ENCODE measurements at places on chromosomes 6 and 20.

- DNase-seq = peak; percentile 80
These were observed 232.6 kb downstream of the TMEM242 start for GRCh38 chr6:157090736-157091135.

DNA sequence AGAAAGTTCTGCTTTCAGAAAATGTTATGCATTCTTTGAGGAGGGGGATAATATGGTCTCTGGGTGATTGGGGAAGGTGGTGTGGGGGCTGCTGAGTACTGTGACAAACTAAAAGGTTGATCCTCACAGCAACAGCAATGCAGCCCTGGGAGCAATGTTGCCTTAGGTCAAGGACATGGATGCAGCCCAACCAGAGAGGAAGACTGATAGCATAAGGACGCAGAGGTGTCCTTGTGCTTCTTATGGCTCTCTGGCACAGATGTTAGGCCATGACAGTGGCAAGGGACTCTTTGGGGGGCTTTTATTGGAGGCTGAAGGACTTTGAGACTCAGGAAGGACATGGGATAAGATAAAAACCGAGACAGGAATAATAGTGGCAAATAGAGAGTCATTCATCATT, 186.2 kb upstream of the PHACTR1 start:
- no peak for DNase-seq

GRCh38 chr20:45969712-45970634, 2.0 kb downstream of the ZNF335 start:
- DNase-seq = peak; percentile 81

DNA sequence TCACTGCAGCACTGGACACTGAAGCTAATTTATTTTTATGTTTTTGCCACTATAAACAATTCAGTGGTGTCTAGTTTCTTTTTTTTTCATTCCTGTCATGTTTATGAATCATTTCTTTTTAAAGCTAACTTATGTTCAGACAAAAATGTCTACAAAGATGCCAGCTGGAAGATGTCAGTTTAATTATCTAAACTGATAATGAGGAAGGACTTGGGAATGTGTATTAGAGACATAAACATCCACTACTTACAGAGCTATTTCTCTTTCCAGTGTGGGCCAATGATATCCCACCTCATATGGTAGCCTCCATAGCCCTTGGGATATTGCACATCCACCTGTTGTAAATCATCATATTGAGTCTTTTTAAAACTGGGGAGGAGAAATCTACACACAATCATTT, 132.1 kb upstream of the FAM184A start:
- DNase-seq = no peak

- no peak for DNase-seq
These were observed 8.3 kb downstream of the HSF2 start for GRCh38 chr6:122407712-122408111.

GRCh38 chr6:158131926-158132325, 36.1 kb downstream of the SERAC1 start:
- DNase-seq = no peak

GRCh38 chr6:151811081-151811480, 3.6 kb downstream of the ESR1 start:
- no peak for DNase-seq

DNA sequence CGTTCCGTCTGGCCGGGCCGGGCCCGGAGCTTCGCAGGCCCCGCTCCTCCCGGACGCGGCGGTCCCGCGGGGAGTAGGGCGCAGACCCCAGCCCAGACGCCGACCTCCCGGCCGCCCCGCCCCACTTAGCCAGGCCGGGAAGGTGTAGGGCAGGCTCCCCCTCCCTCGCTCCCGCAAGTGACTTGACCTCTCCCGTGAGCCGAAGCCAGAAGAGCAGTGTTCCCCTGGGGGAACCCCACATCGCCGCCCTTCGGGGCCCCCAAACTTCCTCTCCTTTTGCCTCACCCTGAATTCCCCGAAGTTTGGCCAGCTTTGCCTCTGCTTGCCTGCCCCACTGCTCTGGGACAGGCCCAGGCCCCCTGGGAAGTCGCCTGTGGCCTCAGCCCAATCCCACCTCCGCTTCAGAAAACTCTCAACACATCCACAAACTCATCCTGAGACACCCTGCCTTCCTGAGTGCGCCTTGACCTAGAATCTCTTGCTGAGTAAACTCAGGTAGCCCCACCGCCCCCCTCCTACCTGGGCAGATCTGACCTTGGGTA, 524 bp upstream of the NOL4L start:
- peak; percentile 74 for DNase-seq

DNA sequence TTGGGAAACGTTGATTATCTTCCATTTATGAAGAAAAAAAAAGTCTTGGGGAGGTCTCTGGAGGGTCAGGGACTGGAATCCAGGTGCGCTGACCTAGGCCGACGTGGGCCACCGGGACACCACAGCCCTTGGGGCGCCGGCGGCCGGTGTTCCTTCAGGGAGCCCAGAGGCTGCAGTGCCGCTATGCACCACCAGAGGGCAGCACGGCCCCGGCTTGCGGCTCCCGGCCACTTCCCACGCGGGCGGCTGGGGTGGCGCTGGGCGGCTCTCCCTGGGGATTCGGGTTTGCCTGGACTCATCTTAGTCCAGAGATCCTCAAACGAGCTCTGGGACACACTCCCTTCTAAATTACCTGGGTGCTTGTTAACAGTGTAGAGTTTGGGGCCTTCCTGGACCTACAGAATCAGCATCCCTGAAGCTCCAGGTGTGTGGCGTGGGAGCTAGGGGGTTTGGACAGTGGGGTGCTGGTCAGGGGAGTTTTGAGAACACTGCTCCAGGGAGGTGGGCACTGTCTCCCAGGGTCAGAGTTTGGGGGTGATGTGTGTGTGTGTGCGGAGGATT, 23.0 kb upstream of the GTSF1L start:
- peak; percentile 95 for DNase-seq

DNA sequence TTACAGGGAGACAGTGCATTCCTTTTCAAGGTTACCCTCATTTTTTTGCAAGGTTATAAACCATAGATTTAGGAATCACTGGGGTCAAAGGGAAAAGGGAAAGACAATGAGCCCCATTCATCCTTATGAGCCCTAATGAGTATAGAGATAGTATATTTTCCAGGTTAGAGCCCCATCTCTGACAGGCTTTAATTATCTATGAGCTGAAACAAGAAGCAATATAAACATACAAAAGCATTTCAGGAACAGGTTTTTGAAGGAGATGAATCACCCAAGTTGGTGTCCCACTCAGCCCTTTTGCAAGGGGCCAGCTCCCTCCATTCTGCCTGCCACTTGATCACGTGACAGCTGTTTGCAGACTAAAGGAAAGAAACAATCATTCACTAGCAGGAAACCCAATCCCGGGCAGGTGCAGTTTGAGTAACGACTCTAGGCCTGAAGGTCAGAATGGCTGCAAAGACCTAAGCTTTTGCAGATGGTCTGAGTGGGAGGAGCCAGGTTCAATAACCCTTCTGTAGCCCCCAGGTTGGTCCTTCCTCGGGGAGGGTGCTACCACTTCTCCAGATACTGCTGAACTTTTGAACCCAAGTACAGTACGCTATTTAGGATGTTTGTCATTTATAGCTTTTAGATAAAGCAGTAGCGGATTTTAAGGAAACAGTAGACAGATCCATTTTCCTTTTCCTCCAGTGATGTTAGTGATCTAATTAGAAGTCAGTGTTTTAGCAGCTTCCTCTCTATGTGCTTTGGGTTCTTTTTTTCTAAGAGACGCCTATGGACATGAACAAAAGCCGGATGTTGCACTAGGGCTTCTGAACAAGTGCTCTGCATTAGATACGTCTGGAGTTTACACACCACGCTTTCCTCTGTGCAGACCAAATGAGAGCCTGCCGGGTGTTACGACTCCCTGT, 253.2 kb downstream of the SOX4 start:
- DNase-seq = no peak

DNA sequence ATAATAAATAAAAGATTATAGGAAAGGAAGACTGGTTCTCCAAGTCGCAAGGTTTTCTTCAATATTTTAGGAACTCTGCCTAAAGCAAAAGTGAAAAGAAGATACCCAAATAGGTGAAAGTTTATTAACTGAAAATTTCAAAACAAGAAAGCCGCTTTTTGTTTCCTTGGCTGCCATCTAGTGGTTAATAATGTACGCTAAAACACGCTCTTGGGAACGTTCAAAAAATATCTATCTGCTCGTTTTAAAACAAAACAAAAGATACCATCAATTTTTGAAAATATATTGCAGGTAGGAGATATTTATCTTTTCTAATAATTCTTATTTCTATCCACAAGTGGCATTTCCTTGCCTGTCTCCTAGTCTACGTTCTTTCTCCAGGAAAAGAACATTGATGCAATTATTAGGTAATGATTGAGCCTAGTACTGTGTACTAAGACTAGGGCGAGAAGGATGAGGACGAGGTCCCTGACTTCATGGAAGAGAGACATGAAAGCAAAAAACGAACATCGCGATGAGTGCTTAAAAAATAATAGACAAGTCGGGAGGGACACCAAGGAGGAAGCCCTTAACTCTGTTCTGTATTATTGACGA, 97.2 kb downstream of the SPTLC3 start:
- no peak for DNase-seq

All from endodermal cell (in vitro differentiated cells).